Lung (tissue), 17 donors: ENCODE measurements at places on chromosomes 11 and 22.

DNA sequence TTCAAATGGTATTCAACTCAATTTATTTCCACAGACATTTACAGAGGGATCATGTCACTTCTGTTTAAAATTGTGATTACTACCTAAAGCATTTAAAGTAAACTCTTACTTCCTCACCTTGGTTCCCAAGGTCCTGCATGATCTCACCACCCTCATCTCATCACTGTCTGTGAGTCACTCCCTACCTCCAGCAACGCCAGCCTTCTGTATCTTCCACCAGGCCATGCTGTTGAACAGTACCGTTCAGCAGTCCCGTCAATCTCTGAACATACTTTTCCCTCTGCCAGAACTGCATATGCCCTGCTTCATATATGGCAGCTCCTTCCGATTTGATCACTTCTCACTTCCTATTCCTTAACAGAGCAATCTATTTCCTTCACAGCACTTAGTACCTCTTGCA, 2.0 kb downstream of the FBXO3 start:
- no peak for DNase-seq

DNA sequence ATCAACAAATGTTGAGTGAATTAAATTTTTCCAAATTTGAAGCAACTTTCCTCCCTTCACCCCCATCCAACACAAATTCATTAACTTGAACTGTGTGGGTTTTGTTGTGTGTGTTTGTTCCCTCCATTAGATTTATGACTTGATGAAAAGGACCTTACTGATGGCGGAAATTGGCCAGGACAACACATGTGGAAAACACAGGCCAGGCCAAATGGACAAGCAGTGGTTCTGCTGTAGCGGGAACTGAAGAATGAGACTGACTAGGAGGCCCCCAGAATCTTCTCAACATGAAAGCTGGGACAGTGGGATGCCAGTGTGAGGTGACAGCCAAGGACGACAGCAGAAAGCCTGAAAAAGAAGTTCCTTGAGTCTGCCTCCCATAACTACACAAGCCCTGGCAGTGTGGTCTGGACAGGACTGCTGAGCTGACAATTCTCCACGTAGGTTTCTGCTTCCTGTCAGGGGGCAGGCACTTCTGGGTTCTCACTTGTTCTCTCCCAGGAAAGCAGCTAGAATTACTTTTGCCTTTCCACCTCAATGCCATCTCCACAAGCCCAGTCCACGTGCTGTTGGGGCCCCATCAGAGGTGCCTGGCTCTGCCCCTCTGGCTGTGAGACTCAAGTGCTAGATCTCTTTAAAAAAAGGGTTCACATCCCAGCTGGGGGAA, 94.3 kb downstream of the ETS1 start:
- DNase-seq: no peak

GRCh38 chr11:134070342-134070845, 1.5 kb downstream of the JAM3 start:
- no peak for DNase-seq

- DNase-seq: no peak
These were observed 58.5 kb downstream of the LRRC74B start for GRCh38 chr22:21104126-21104691.

DNA sequence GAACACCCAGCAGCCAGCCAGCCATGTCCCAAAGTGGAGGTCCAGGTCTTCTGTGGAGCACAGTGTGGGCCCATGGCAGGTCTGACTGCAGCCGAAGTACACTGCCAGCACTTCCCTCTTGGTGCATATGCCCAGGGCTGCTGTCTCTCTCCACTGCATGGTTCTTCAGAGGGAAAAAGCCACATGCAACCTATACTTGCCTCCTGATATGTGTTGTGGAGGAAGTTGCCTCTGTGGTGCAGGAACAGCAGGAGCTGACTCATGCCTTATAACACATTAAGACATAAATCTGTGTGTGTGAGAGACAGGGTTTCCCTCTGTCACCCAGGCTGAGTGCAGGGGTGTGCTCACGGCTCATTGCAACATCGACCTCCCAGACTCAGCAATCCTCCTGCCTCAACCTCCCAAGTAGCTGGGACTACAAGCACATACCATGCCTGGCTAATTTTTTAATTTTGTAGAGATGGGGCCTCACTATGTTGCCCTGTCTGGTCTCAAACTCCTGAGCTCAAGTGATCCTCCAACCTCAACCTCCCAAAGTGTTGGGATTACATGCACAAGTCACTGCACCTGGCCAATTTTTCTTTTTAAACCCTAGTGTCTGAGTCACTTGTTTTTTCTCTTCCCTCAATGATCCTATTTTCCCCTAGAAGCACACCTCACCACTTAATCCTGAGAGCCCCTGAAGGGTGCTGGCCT, 98.8 kb downstream of the MPPED2 start:
- no peak for DNase-seq

GRCh38 chr11:104120493-104121137, 43.3 kb downstream of the PDGFD start:
- no peak for DNase-seq

GRCh38 chr11:80900265-80900664, 1459.4 kb upstream of the TENM4 start:
- no peak for DNase-seq
